ENCODE measurements at places on chromosomes 7 and 10.

DNA sequence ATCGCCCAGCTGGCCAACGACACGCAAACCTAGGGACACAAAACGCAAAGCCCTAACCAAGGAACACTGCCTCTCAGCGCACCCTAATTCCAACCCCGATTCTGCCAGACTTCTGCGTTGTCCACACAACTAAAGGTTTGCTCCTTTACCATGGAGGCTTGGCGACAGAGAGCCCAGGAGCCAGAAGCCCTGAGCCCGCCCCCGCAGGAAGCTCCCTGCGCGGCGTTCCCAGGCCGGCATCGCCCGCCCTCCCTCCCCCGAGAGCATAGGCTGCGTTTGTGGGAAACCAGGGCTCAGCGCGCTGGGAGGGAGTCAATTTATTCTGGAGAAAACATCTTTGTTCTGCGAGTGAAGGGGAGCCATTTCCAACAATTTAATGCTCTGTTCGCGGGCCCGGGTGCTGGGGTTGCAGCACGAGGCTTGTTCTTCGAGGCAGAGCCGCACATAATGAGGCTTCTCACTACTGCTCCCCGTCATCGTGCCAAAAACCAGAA is 103.9 kb downstream of the GRID1 start:
- no peak for DNase-seq

DNA sequence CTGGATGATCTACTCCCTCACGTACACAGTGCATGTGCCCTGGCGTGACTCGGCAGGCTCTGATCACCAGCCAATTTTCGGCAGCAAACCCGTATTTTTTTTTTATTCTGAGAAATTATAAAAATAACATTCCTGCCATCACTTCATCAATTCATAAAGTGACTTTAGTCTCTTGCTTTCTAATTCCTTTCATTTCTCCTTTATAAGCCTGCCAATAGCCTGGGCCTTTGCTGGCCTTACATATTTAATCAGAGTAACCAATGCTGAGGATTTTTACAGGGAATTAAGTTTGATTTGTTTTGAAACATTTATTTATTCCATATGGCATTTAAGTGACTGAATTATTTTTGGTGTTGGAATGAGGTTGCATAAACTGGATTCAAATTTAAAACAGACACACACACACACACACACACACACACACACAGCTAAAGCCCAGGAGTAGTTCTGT is 140.8 kb downstream of the ETV1 start:
- DNase-seq: peak; percentile 30

- DNase-seq: no peak
Measured at GRCh38 chr10:63199716-63200115, 66.6 kb downstream of the NRBF2 start.

GRCh38 chr7:135321556-135321955 is 87.9 kb downstream of the STRA8 start:
- DNase-seq: peak; percentile 35

DNA sequence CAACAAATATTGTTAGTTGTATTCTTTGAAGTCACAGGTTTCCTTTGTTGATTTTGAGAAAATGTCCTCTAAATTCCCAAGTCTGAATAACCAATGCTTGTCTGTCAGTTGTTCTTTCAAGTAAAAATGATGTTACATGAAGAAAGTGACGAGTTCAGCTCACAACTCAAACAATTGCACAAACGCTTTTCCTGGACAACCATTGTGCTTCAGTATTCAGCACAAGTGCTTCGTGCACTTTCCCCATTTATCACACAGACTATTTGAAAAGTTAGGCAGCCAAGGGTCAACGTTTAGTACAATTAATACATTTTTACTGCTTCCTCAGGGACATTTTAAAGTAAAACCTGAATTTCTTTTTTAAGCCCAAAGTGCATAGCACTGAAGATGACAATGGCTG is 44.5 kb downstream of the CDK1 start:
- no peak for DNase-seq

- peak; percentile 17 for DNase-seq
Measured at GRCh38 chr7:133676805-133677370, 424.0 kb downstream of the EXOC4 start.

- no peak for DNase-seq
Measured at GRCh38 chr10:49312246-49312869, 13.4 kb downstream of the C10orf71 start.

- DNase-seq: peak; percentile 86
Measured at GRCh38 chr7:111138193-111138569, 47.3 kb downstream of the LRRN3 start.

GRCh38 chr7:156479596-156479995 is 161.0 kb upstream of the RNF32 start:
- no peak for DNase-seq

All from fibroblast of skin of right biceps (primary cell).